ENCODE measurements at places on chromosomes 7 and 10. TPM values are rescaled to one million over a fixed set of nuclear protein-coding genes. Genes with fewer than 3 reads are reported as not detected.

Gene ANKRD7
- not detected for total RNA-seq

Gene AKR1C4
- total RNA-seq = 0.48 TPM

Gene CDNF
- total RNA-seq = 2.3 TPM

Gene STK32C
- 8.4 TPM for total RNA-seq

Gene UPP1
- total RNA-seq = 10.6 TPM

Gene EMX2
- 0.89 TPM for total RNA-seq

Gene AMZ1
- total RNA-seq = 0.07 TPM

Gene RBP3
- total RNA-seq = not detected

Gene GIGYF1
- total RNA-seq = 95.1 TPM

Gene UNCX
- not detected for total RNA-seq

Gene ZNF775
- total RNA-seq = 10.8 TPM

All from progenitor cell of endocrine pancreas (in vitro differentiated cells).